CD4-positive, alpha-beta T cell (primary cell): ENCODE measurements at places on chromosomes 12 and 14. TPM values are rescaled to one million over a fixed set of nuclear protein-coding genes. Genes with fewer than 3 reads are reported as not detected.

The SLC38A4 gene
- not detected for total RNA-seq

The SOAT2 gene
- total RNA-seq, result 0.49 TPM

DNA sequence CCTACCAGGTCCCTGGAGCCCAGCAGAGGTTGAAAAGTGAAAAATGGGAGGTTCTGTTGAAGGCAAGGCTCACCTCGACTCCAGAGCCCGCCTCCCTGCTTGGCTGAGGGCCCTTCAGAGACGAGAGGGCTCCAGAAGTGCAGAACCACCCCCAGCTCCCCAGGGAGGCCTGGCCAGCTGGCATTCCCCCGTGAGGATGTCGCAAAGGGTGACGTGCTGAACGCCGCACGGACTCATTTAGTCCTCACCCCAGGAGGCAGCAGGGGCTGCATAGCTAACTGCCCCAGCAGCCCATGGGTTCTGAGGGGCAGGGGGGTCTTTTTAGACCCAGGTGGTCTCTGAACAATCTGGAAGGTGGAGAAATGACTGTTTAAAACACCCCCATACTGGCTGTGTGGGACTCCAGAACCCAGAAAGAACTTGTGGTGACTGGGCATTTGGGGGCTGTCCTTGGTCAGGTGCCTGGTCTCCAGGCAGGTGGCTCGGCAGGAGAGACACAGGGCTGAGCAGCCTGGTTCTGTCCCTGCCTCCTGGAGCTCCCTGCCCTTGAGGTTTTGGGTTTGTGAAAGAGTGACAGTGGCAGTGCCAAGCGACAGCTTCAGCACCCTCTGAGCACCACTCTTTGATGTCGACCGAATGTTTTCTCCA lies 32.0 kb downstream of the ANAPC7 start:
- no peak for DNase-seq

DNA sequence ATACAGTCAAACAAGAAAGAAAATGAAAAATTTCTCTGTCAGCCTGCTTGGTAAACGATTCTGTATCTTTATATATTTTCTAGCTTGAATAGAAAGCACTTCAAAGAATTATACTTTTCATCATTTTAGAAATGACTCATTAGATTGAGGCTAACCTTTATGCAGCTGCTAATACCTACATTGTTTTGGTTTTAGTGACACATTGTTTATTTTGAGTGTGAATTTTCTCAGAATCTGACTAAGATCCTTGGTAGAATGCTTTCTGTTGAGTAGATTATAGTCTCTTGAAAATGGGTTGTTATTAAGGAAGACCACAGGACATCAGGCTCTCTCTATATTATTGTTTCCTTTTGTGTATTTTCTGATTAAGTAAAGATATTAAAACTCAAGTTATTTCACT lies at the start of gene PMCH:
TSS of gene PMCH (minus strand) at position 45 of the 400 bp plus-strand sequence. CDS start 63 bp downstream, outside the sequence.
- DNase-seq, result no peak

- no peak for DNase-seq
Measured at GRCh38 chr14:76920331-76921087, 94.3 kb downstream of the LRRC74A start.

DNA sequence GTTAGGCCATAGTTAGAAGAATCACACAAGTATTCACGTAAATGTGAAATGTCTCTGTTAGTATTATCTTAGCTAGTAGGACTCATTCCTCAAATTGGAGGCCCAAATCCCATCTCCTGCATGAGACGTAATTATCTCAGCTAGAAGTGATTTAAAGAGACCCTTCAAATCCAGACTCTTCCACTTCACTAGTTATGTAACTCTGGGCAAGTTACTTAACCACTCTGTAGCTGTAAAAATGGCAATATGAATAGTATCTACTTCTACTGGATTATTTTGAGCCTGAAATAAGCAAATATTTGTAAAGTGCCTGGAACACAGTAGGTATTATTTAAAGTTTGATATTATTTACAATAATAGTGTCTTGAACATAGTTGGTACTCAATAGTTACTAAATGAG lies 28.4 kb upstream of the CDKL1 start:
- no peak for DNase-seq

GRCh38 chr14:99246536-99247097 lies 25.4 kb downstream of the BCL11B start:
- peak; percentile 78 for DNase-seq
